ENCODE measurements at places on chromosomes 4 and X.

DNA sequence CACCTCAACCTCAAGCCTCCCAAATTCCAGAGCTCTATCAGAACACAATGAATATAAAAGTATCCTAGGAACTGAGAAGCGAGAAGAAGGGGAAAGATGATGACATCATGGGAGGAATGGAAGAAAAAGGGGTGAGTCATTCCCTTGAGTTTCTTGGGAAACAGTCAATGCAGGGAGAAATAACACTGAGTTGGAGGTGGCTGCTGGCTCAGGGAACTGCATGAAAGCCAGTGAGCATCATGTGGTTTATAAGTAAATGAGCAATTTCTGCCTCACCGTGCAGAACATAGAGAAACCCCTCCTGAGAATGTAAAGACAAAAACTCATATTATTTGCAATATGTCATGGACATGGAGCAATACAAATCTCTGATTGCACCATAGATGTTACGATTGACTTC, 73.3 kb downstream of the SHOX start:
- no peak for DNase-seq

GRCh38 chrX:104854790-104855340, 288.9 kb downstream of the IL1RAPL2 start:
- DNase-seq: no peak

DNA sequence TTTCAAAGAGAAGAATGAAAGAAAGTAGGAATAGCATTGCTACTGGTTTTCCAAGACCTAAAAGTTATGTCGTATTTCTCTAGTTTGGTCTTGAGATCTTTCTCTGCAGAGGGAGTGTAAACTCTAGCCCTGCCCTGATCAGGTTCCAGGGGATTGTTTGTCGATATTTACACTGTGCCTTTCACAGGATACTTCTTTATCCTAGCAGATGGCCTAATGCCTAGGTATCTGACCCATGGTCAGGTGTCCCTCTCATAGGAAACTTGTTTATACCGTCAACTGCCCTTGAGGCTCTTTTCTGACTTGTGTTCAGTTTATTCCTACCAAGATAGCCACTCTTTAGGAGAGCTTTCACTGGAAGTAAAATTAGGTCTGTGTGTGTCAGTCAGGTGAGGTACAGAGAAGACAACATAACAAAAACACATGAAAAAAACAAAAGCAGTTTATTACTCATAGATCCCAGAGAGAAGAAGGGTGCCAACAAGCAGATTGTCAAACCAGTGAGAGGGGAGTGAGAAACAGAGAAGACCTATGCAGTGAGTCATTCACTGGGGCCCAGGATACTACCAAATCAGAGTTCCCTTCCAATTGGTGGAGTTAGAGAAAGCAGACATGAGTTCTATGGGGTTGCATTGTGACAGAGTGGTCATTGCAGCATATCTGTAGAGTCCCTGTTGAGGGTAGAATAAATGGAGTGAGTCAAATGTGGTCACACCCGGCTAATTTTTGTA, 40.6 kb upstream of the THOC2 start:
- DNase-seq: no peak

DNA sequence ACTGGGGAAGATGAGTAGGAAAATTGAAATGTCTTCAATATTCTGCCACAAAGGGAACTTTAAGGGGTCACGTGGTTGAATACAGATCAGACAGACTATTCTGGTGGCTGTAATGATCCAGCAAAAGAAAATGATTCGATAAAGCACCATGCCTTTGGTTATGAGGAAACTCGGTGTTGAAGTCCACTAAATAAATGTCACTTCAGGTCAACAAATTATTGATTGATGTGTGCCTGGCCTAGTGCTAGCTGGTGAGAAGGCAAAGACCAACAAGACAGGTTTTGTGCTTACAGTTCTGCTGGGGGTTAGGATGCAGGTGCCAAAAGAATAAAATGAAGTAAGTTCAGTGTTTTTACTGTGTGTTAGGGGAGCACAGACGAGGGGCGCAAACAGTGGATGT, 142.5 kb downstream of the STAG2 start:
- no peak for DNase-seq

GRCh38 chr4:183571350-183571941, 66.6 kb downstream of the ING2 start:
- DNase-seq: no peak

Data from smooth muscle cell of the brain vasculature (primary cell).